ENCODE measurements at places on chromosomes 4 and X. TPM values are rescaled to one million over a fixed set of nuclear protein-coding genes. Genes with fewer than 3 reads are reported as not detected.

The FRG1 gene
- 32.7 TPM for total RNA-seq

DNA sequence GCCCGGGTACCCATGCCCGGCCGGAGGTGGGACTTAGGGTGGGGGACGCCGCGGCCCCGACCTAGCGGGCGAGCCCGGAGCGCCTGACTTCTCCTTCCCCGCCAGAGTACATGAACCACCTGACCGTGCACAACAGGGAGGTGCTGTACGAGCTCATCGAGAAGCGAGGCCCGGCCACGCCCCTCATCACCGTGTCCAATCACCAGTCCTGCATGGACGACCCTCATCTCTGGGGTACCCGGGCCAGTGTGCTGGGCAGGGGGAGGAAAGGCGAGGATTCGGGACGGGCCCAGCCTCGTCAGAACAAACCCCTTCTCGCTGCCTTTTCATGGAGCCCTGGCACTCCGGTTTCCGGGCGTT, 622 bp downstream of the TAFAZZIN start:
- H3K4me3 ChIP-seq = peak overlapping the region; percentile 84
- H3K36me3 ChIP-seq = no peaks in the 10 kb centered on the region
- peak; percentile 65 for DNase-seq

GRCh38 chrX:119729408-119730201, 28.8 kb upstream of the SOWAHD start:
- no peaks in the 10 kb centered on the region for H3K36me3 ChIP-seq
- no peaks in the 10 kb centered on the region for H3K27me3 ChIP-seq
- H3K4me1 ChIP-seq = no peaks in the 10 kb centered on the region

The CCDC120 gene
- total RNA-seq = 1.6 TPM

The CACNA1F gene
- 0.08 TPM for total RNA-seq

Data from left ventricle myocardium inferior (tissue), 1 donor.